EH (cell line): ENCODE measurements at places on chromosomes 12 and 14.

DNA sequence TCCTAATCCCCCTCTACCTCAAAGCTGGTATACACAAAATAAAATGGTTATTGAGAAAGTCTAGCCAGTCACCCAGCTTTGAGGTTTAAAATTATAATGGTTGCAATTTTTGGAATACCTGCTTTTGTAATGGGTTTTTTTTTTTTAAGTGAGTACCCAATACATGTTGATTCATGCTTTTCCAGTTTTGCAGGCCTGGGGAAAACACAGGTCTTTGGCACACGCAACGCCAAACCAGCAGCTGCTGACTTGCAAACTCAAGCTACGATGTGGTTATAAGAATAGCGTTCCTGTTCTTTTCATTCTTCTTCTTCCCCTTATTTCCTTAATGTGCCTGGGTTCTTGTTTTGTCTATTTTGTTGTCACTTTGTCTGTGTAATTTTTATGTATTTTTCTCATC lies 233.0 kb downstream of the EGLN3 start:
- no peak for DNase-seq

DNA sequence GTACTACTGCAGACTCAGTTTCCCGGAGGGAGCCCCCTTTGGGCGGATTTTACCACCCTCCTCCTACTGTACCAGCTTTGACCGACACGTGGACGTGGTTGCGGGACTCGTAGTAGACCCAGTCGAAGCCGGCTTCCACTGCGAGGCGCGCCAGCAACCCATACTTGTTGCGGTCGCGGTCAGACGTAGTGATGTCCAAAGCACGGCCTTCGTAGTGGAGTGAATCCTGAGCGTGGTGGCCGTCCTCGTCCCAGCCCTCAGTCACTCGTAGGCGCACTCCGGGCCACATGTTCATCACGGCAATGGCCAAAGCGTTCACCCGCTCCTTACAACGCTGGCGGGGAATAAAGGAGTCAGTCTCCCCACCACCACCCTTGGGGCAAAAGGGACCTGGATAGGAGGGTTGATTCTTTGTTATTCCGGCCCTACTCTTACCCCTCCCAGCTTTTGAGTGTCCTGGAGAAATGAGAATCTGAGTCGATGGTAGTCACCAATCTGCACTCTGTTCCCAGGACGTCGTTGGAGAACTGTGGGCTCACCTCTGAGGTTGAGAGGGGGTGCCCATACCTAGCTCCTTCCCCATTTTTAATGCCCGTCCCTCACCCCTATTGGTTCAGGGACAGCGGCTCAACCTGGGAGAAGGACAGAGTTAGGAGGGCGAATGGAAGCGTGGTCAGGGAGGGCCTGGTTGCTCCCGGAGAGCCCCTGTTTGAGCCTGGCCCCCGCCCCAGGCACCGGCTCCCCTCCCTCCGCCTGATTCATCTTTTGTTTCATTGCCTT lies 3.4 kb downstream of the DHH start:
- no peak for DNase-seq

GRCh38 chr12:99709116-99709515 lies 61.6 kb downstream of the GARIN6 start:
- DNase-seq, result no peak

GRCh38 chr12:105843986-105844760 lies 294.6 kb downstream of the NUAK1 start:
- peak; percentile 68 for DNase-seq

DNA sequence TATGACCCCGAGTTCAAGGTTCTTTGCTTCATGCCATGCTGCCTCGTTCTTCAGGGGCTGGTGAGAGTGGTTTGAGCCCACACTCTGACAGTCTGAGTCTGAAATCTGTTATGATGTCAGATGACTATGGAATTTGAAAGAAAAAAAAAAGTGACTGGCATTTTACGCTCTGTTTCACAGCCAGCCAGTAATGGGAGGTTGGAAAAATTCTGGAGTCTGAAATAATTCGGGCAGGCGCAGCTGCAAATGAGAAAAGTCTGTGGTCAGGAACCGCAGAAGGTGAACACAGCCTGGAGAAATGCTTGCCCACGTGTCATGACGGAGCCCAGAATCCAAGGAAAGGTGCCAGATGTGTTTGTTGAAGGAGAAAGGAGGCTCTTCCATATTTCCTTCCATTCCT lies 269.8 kb upstream of the PWP1 start:
- DNase-seq, result peak; percentile 75

DNA sequence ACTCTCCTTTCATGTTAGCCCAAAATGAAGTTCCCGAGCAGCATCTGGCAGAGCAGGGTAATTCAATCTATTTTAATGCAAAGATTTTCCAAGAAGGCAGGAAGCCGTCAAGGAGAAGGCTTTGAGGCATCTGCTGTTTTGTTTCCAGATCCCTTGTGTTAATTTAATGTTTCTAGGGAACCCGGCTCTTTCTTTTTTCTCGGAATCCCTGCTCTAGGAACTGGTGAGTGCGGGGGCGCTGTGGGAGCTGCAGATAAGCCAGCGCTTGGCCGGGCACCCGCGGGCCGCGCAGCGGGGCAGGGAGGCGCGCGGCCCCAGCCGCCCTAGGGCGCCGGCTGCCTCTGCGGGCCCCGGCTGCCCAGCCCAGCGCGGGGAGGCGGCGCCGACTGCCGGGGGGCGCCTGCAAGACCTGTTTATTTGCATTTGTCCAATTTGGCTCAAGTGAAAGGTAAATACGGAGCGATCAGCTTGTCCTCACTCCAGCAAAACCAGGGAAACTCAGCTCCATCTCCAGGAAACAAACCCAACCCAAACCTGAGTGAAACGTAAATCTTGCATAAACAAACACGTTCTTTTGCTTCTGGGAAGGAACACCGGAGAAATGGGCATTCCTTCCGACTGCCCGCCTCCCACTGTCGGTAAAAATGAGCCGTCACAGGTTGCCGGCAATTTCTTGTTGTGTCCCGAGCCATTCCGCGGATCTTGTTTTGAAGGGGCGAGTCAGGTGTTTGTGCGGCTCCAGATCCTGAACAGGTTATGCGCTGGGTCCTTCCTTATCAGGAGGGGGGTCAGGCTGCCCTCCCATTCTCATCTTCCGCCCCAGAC lies 65.1 kb downstream of the CRADD start:
- DNase-seq, result peak; percentile 81

DNA sequence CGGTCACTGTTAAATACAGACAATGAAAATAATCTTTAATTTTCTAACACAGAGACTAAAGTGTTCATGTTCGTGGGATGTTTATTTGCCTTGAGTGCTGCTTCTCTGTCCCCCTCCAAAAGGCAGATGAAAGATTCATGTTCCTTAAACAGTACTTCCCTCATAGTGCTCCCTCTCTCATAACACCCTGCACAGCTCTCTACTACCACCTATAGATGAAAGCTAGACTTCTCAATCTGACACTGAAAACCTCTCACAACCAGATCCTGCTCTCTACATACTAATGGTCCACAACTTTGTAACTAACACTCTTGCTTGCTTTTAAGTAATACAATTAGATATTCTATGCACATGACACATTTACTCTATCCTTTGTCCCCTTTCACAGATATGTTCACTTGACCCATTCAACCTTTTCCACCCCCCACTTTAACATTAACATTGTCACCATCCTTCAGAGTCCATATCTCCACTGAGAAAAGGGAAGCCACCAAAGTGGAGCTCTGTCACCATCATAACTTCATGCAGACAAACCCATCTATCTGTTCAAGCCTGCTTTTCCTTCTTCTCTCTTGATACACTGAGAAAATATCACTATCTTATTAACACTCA lies 266.4 kb upstream of the USP15 start:
- peak; percentile 20 for DNase-seq

- DNase-seq, result no peak
These were observed 9.9 kb downstream of the CCDC175 start for GRCh38 chr14:59566725-59567124.

DNA sequence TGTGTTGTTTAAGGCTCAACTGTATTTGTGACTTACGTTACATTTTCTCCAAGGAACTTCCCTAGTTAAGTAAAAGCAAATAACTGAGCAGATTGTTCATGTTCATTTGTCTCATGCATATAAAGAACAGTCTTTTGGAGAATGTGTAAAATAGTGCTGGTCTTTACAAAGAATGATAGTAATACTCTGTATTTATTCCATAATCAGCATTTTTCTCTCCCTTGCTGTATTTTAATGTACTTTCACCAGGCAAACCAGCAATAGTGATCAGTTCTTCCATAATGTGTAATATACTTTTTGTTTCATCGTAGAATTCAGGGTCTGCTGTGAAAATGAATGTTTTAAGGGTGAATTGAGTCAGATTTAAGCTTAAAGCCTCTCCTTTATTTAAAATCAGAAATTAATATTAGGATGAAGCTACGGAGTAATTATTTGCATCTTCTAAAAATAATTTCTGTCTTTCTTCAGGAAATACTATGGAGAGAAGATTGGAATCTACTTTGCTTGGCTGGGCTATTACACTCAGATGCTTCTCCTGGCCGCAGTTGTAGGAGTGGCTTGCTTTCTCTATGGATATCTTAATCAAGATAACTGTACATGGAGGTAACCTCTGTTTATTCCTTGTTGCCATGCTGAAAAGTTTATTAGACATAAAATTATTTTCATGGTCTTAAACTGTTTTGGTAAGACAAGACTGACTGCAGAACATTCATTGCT lies 141.1 kb downstream of the ANO6 start:
- no peak for DNase-seq

DNA sequence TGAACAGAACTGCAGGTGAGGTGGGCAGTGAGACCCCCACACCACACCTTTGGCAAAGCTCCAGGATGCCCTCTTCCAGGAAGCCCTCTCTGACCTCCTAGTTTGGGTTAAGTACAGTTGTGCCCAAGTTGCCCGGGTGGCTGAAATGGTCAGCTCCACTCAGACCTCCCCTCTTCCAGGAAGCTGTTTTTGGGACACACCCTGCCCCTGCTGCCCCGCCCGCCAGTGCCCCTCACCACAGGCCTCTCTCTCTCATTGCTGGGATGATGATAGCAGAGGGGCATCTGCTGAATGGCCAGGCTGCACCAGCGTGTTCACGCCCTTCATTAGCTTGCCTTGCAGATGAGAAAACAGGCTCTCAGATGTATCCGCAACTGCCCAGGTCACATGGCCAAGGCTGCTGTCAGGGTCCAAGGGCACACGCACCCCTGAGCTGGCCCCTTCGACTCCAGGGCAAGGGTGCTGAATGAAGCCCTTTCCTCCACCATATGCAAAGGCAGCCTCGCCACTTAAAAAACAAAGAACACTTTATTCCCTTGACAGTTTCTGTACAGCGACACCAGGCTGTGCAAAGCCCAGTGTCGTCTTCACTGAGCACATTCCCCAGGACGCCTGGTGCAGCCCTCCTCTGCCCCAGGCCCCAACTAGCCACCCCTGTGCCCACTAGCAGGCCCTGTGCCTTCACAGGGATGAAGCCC lies 15.5 kb downstream of the SLC25A29 start:
- no peak for DNase-seq

- no peak for DNase-seq
These were observed 139.9 kb upstream of the C14orf180 start for GRCh38 chr14:104439625-104440024.
